ENCODE measurements at places on chromosomes 13 and 19.

DNA sequence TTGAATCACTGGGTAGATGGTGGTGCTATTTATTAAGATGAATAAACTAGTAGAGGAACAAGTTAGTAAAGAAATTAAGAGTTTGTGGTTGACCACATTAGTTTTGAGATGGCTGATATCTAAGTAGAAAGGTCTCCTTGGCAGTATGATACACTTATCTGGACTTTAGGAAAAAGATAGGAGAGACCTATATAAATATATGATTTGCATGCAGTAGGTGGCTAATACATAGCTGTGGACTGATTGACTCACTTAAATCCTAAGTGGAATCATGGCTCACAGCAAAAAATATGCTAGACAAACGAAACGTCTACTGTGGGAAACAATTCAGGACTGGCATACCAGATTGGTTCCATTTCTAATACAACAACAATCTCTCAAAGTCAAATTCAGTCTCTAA is 92.0 kb downstream of the CAB39L start:
- DNase-seq: no peak

- no peak for DNase-seq
Measured at GRCh38 chr13:100547791-100548201, 40.8 kb downstream of the GGACT start.

- DNase-seq: peak; percentile 29
Measured at GRCh38 chr19:51660975-51661600, 14.5 kb upstream of the SIGLEC14 start.

DNA sequence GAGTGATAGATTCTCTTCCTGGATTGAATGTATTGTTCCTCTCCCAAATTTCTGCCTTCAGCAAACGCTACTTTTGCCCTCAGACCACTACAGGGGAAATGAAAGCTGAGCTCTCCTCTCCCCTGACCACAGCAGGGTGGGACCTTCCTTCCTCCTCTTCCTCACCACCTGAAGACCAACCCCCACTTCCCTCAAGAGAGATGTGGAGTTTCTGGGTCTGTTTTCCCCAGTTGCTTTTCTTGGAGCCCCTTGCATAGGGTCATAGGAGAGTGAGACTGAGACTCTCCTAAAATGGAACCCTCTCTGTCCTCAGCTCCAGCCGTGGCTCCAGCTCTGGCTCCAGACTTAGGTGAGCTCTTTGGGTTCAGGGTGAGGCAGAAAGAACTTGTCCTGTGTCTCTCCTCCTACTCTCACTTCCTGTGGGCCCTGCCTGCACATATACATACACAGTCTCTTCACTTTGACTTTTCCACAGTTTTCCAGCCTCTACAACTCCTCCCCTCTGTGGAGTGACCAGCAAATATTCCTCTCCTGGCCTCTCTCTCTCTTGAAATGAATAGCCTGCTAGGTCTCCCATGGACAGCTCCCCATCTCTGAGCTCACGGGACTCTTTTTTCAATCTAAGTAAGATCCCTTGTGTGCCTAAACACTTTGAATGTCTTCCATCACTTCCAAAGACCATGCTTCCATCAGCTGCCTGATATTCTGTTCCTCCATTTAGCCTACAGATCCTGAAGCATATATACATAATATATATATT is 19.2 kb upstream of the ZNF175 start:
- DNase-seq: no peak

GRCh38 chr13:94515374-94515773 is 35.9 kb upstream of the DCT start:
- no peak for DNase-seq
